ENCODE measurements at places on chromosomes 6 and 20.

DNA sequence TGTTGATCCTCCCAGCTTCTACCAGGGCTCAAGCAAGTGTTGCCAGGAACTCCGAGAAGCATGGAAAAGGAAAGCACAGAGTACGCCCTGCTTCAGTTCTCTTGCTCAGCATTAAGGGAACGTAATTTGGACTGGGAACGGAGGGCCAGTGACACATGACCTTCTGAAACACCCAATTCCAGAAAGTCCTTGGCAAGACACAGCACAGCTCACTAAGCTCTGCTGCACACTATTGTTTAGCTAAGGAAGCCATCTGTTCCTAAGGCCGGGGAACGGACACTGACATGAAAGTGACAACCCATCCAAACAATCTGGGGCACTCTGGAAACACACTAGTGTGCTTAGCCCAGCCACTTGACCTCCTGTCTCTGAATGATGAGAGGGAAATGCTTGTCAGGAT is 56.9 kb upstream of the NXT1 start:
- no peak for DNase-seq

DNA sequence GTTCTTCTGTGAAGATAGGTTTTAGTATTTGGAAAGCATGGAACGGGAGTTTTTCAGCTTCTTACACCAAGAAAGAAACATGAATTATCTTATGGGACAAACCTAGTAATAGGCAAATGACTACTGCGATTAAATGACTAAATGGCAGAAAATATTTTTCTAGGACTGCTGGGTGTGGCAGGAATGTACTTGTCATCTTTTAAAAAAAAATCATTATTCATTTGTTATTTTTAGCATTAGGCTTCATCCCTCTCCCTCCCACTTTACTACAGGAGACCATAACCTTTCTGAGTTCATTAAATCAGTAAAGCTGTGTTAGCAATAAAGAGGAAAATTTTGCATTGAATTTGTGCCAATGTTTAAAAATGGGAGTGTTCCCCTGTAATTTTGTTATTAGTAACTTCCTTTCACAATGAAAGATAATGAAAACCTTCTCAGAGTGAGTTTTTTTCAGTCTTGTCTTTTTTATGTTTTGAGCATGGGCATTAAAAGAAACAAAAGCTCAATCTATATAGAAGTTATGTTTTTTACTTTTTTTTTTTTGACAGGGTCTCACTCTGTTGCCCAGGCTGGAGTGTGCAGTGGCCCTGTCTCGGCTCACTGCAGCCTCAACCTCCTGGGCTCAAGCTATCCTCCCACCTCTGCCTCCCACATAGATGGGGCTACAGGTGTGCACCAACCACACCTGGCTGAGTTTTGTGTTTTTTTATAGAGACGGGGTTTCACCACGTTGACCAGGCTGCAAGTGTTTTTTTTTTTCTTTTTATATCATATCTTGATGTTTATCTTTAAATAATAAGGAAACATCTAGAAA is 105.6 kb upstream of the CLDN20 start:
- DNase-seq, result no peak

DNA sequence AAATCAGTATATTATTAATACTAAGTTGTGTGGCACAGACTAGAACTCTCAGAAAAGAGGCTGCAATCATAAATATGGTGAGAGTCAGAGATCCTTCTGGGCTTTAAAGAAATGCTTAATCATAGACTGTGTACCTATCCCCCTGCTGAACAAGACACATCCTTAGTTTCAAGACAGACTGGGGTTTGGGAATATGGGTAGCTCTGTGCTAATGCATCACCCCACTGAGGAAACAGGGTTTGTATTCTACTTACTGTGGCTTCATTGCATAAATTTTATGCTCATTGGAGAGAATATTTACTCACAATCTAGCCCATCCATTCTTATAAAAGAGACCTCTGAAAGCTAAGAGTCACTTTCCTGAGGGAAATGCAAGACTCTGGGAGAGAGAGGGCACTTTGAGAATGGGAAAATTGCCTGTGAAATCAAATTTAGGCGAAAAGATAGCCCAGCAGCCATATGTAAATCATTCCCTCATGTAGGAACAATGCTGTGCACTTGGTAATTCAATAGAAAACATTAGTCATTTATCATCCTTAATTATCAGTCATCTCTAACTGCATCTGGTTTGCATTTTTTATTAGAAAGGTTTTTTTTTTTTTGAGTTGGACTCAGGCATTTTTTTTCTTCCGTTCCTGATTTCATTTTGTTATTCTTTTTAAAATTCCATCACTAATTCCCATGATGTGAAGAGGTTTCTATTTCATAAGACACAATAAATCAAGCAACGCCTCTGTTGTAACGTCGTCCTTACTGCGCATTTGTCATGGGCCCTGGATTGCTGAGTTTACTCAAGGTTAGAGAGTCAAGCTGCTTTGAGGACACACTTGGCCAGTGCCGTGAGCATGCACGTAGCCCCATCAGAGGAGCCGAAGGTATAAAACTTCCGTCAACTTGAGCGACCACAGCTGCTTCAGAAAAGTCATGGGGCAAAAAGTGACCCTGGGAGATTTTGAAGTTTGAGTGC is 91.8 kb downstream of the TRMT11 start:
- DNase-seq, result no peak

- no peak for DNase-seq
Observed at GRCh38 chr20:32553618-32554017, 31.5 kb downstream of the NOL4L start.

DNA sequence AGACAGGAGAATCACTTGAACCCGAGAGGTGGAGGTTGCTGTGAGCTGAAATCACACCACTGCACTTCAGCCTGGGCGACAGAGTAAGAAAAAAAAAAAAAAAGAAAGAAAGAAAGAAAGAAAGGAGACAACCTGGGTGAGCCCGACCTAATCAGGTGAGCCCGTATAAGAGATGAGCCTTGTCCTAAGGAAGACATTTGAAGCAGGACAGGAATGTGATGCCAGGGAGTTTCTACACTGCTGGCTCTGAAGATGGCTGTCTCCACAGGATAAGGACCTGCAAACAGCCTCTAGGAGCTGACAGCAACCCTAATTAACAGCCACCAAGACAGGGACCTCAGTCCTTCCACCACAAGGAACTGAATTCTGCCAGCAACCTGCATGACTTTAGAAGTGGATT is 41.9 kb downstream of the NHLRC1 start:
- no peak for DNase-seq

DNA sequence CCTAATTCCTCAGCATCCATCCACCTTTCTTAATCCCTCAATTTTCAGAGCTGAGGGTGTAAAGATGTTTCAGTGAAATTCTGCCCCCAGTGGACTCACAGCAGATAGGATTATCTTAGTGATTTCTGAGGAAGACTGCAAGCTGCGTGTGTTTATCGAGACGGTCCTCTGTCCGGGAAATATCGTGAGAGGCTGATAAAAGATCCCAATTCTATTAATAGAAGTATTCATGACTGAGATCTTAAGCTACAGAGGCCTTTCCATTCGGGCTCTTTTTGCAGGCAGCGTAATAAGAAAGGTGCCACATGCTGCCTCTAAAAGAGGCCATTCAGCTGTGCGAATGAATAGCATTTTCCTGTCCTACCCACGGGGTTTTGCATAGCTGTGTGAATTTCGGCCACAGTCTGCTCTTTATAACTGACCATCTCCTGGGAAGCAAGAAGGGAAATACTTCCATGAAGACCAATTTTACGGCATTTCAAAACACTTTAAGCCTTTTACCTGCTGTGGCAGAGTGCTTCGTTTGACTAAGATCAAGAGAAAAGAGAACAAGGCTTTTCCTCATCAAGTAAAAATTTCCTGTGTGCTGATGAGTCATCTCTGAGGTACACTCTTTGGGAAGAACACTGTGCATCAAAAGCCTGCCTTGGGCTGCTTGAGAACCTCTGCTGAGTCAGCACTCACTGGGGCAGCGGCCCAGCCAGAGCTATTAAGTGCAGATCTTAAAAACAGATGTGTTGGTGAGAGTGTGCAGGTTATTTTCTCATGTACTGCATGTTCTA is 208.8 kb downstream of the ARHGAP18 start:
- no peak for DNase-seq

GRCh38 chr6:24576447-24576846 is 69.5 kb downstream of the KIAA0319 start:
- no peak for DNase-seq

Measured in activated CD4-positive, alpha-beta T cell treated with anti-CD3 and anti-CD28 coated beads, Interleukin-2, amount 50 U/mL, for 4 hours (primary cell).